Stimulated activated CD8-positive, alpha-beta memory T cell treated with anti-CD3 and anti-CD28 coated beads, Interleukin-7, amount 100 ng/mL, for 1 hour (primary cell): ENCODE measurements at places on chromosomes 7 and 10.

DNA sequence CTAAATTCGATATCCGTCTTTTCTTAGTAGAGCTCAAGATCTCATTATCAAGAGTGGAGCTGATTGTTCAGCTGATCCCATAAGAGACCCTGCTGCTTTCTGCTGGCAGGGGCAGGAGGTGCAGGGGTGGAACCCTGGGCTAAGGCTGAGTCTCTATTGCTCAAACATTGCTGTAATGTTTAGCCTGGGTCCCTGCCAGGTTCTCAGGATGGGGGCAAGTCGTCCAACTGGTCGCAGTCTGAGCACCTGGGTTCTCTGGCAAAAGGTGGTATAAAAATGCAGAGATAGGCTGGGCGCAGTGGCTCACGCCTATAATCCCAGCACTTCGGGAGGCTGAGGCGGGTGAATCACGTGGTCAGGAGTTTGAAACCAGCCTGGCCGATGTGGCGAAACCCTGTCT lies 62.0 kb upstream of the NRBF2 start:
- DNase-seq, result no peak

GRCh38 chr7:90900628-90901356 lies 304.7 kb downstream of the CDK14 start:
- DNase-seq, result no peak

DNA sequence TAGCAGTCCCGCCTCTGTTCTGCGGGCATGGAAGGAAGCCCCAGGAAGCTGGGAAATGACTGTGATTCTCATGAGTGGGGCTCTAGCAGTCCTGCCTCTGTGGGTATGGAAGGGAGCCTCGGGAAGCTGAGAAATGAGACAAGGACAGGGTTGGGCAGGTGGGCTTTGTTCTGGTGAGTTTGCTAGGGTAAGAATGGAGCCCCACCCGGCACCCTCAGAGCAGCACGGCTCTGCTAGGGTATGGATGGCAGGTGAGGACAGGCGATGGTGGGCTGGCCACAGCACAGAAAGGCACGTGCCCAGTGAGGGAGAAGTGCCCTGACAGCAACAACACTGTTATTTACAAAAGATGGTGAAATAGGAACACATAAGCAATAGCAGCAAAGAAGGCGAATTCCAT lies 39.6 kb downstream of the SVIL start:
- DNase-seq, result no peak

- no peak for DNase-seq
Observed at GRCh38 chr7:42144604-42145003, 92.4 kb downstream of the GLI3 start.

DNA sequence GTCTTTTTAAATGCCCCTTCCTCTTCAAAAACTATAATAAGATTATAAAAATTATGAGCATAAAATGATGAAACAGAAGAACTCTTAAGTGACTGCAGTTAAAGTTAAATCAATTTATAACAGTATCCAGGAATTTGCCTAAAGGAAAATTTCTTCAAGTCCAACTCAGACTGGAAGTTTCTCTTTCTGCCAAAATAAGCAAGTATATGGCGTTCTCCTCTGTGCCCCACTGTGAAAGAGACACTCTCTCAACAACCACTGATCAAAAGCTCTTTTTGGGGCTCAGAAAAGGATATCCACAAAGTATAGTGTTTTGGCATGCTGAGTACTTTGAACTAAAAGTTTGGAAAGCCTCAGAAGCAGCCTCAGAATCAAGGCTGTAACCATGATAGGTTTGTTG lies 139.9 kb downstream of the SKIDA1 start:
- no peak for DNase-seq

GRCh38 chr10:60853637-60854036 lies 75.4 kb downstream of the CDK1 start:
- no peak for DNase-seq

GRCh38 chr10:104850023-104850422 lies 208.9 kb downstream of the SORCS3 start:
- no peak for DNase-seq

- DNase-seq, result no peak
Observed at GRCh38 chr10:81179805-81180452, 642.2 kb downstream of the SH2D4B start.

GRCh38 chr10:106525835-106526234 lies 638.7 kb downstream of the SORCS1 start:
- DNase-seq, result no peak

- no peak for DNase-seq
Observed at GRCh38 chr7:132638000-132638399, 61.7 kb upstream of the PLXNA4 start.

- no peak for DNase-seq
Observed at GRCh38 chr7:119256001-119256400, 1017.0 kb upstream of the KCND2 start.

DNA sequence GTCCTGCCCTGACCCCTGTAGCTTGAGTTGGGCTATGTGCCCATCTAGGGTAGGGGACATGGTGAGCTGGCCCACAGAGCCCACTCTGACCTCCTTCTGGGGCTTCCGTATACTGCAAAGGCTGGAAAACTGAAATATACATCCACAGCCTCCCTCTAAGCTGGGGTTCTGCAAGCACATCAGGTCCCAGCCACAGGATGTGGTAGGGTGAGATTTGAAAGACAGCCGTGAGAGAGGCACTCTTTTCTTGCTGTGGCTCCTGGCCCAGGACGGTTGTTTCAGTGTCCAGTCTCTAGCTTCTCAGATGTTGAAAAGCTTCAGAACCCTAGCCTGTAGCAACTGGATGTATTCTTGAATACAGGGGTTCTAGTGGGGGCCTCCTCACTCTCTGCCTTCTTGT lies 60.1 kb upstream of the ADRB1 start:
- no peak for DNase-seq
